Suppressor macrophage (primary cell): ENCODE measurements at places on chromosomes 1 and 21.

- DNase-seq = peak; percentile 30
These were observed 23.6 kb upstream of the SPSB1 start for GRCh38 chr1:9269078-9269501.

- DNase-seq = no peak
These were observed 19.2 kb upstream of the GUCA2B start for GRCh38 chr1:42133809-42134526.

DNA sequence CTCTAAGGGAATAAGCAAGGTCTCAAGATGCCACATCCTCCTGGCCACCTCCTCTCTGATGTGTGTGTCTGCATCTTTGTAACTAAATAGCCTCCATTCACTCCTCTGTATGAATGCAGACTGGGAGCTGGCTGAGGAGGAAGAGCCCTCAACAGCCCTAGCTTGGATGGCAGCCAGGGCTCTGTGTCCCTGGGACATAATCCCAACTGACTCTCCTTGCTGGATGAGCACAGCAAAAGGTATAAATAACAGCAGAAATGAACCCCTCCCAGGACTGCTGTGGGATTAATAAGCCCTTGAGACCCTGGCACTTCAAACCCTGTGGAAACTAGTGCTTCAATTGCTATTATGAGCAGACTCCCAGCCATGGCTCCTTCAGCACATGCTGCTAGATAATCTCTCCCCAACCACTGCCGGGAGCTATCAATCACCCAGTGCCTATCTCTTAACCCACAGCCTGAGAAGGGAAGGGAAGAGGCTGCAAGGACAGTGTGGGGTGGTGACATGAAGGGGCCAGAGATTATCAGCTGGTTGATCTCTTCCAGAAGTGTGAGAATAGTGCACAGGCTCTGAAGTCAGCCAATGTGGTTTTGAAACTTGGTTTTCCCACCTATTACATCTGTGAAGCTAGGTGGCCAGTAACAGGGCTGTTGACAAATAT is 152.2 kb downstream of the TNR start:
- DNase-seq = no peak

- DNase-seq = peak; percentile 27
These were observed 216.0 kb downstream of the DYRK1A start for GRCh38 chr21:37582590-37582989.

GRCh38 chr1:179252606-179253005 is 23.1 kb upstream of the ABL2 start:
- DNase-seq = no peak

DNA sequence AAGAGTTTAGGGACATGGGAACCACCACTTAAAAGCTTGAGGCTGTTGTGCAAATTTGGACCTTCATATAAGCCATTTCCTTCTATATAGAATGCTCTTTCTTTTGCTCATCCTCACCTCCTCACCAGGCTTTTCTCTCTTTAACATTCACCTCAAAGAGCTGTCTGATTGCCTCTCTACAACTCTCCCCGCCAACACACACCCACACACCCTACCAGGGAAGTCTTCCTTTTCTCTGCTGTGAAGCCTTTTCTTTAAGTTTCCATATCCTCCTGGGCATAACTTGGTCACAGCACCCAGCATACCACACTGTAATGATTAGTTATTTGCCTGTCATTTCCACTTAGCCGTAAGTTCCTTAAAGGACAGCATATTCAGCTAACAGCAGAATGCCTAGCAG is 40.6 kb downstream of the WLS start:
- peak; percentile 13 for DNase-seq

- DNase-seq = no peak
These were observed 833.4 kb upstream of the ADGRL4 start for GRCh38 chr1:79839882-79840281.

DNA sequence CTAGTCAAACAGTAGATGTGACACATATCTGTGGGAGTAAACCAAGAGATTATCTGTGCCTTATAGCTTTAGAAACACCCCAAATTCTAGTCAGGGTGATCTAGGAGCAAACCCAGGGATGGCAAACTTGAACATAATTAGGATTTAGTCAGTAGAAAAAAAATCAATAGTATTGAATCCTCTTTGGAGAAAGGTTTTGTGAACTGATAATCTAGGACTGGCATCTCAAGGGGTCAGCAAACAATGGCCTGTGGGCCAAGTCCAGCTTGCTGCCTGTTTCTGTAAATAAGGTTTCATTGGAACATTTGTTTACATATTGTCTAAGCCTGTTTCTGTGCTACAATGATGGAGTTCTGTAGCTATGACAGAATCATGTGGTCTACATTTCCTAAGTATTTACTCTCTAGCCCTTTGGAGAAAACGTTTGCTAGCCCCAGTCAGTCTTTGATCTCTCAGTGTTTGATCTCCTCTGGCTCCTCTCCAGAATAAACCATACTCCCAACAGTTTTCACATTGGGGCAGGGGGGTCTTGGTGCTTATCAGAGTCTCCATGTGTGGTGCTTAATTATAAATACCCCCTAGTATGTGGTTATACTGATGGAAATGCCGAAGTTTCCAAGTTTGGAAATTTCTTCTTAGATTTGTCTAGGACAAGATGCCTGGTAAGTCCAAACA is 385.8 kb downstream of the NTNG1 start:
- no peak for DNase-seq

GRCh38 chr1:18341291-18342069 is 139.2 kb upstream of the KLHDC7A start:
- DNase-seq = no peak

- no peak for DNase-seq
These were observed 98.0 kb upstream of the TMPRSS2 start for GRCh38 chr21:41605934-41606285.

DNA sequence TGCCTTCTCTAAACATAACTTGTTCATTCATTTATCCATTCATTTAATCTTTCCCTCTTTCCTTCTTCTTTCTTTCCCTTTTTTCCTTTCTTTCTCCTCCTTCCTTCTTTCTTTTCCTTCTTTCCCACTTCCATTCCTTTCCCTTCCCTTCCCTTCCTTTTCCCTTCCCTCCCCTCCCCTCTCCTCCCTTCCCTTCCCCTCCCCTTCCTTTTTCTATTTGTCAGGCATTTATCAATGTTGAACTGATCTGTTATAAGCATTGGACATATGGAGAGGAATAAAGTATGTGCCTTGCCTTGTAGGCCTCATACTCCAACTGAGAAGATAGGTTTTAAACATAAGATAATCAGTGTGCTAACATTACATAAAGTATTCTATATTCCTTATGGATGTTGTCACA is 23.7 kb upstream of the ATP6V1G3 start:
- DNase-seq = no peak

- no peak for DNase-seq
These were observed 4.7 kb downstream of the AUNIP start for GRCh38 chr1:25854554-25854953.
